ENCODE measurements at places on chromosomes 6 and 20.

DNA sequence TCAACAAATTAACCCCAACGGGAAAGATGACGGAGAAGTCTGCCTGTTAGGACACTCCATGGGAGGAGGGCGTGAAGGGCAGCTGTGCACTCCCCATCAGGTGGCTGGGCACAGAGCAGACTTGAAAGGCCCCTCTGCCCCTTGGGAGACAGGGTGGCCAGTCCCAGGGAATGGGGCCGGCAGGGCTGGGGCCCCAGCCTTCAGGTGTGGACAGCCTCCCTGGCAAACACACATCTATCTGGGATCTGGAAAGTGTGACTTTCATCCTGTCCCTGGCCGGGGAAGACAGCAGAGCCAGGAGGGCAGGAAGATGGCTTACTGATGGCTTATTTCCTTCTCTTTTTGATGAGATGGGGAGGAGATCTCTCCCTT lies 4.5 kb upstream of the FRMD1 start:
- no peak for DNase-seq

DNA sequence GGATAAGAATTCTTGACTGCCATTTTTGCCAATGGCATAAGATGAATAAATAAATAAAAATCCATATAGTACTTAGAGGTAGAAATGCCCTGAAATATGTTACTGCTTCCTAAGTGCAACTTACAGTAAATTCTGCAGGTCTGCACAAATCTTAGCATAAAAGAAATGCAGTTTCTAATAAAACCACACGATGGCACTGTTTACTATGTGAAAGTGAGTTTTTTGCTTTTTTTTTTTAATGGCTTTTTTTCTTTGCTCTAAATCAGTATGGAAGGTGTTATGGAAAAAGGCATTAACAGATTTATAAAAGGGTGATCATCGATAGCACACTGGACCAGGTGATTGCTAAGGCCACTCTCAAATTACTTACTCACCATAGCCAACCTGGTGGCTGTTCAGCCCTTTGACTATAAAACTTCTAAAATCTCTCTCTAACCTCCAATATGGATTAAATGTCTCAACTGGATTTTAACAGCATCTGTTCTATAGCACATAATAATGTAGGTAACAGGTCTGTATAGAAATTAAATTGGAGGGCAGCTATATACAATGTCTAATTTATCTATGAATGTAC lies 45.8 kb downstream of the AHI1 start:
- DNase-seq = peak; percentile 30

GRCh38 chr6:153525998-153526397 lies 394.9 kb upstream of the RGS17 start:
- no peak for DNase-seq

DNA sequence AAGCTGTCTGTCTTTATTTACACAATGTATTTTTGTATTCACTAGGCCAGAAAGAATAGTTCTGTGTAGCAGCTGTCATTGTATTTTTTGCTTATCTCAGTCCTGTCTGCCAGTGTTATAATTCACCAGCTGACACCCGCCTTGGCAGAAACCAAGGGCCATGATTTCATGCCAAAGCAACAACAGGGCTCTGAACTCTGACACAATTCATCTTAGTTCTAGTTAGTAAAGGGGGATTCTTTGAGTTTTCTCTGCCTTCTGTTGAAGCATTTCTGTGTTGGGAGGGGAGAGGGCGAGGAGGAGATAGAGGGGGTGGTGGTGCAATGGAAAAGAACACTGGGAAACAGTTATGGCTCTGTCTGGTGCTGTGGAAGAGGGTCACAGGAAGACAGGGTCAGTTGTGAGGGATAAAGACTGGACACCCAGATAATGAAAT lies 684.6 kb upstream of the MARCKS start:
- no peak for DNase-seq

- no peak for DNase-seq
These were observed 249.7 kb upstream of the RUNX2 start for GRCh38 chr6:45078432-45078831.

GRCh38 chr6:145235207-145235606 lies 500.1 kb downstream of the EPM2A start:
- no peak for DNase-seq

GRCh38 chr6:140311146-140311545 lies 936.7 kb upstream of the CITED2 start:
- no peak for DNase-seq

DNA sequence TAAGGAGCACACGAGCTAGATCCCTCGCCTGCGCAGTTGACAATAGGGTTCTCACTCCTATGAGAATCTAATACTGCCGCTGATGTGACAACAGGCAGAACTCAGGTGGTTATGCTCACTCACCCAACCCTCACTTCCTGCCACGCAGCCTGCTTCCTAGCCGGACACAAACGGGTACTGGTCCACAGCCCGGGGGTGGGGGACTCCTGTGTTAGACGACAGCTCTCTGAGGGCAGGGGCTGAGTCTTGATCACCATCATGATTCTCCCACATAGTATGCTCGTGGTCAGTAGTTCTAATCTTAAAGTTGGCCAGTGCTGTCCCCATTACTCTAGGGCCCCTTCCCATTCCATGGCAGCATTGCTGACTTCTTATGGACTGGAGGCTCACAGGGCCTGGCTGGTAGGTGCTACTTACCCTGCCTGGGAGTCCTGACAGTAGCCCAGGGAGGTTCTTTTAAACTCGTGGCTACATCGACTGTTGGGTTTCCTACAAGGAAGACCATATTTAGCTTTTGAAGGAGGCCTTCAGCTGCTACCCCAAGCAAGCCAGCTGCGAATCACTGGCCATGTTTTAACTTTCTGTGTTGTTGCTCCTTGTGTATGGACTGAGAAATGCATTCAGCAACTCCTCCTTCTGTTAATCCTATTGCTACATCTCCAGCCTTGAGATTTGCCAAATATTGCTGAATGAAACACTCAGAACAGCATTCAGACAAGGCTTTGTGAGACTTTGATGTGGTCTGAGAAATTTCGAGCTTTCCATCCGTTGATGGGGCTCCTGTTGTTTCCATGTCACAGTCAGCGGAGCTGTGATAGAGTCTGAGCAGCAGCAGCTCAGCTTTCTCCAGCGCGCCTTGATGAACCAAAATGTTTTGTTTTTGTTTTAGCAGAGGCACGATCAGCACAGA lies 300.3 kb downstream of the NRN1 start:
- no peak for DNase-seq

GRCh38 chr6:2209226-2209809 lies 36.1 kb downstream of the GMDS start:
- no peak for DNase-seq

- DNase-seq = no peak
These were observed 9.7 kb upstream of the SLCO4A1 start for GRCh38 chr20:62632575-62633090.

DNA sequence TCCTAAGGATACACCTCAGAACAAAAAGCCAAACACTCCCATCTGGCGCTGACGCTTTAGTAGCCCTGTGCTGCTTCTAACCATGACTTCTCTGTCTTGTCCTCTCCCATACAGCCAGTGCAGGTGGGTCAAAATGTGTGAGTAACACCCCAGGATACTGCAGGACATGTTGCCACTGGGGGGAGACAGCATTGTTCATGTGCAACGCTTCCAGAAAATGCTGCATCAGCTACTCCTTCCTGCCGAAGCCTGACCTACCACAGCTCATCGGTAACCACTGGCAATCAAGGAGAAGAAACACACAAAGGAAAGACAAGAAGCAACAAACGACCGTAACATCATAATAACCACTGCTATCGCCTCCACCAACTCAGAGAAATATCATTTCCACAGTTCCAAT lies 1.4 kb downstream of the DEFB132 start:
- no peak for DNase-seq

All from right renal cortex interstitium (tissue), 3 donors.